ENCODE measurements at places on chromosomes 6 and 20.

DNA sequence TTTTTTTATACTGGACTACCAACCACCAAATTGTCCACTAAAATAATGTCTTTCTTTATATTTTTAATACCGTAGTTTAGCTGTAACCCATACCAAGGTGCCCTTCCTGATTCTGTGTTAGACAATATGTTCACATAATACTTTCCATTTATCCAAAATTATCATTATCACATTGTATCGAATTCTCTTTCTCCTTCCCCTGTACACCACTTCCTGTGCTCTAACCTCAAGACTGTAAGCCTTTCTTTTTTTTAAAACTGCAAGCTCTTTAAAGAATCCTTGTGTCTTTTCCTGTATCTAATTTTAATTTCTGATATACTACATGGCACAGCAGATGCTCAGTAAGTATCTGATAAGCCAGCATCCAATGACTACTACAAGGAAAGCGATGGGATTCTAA is 917.5 kb downstream of the EYS start:
- H3K27me3 ChIP-seq: no peaks in the 10 kb centered on the region
- no peak overlapping the region for H3K27ac ChIP-seq
- DNase-seq: no peak

DNA sequence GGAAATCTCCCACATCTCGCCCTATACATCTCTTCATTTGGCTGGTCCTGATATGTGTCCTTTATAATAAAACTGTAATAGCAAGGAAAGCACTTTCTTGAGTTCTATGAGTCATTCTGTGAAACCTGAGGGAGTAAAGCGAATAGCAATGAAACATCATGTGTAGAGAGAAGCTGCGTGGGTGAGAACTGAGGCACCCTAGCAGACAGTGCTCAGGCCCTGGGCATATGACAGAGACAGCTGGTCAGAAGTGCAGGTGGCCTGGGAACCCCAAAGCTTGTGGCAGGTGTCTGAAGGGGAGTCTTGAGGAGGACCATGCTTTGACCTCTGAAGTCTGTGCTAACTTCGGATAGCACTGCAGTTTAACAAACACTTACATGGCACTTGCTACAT is 1.3 kb upstream of the BLOC1S5 start:
- H3K36me3 ChIP-seq: peaks cover 2% of the 10 kb centered on the region
- H3K27me3 ChIP-seq: no peaks in the 10 kb centered on the region
- H3K4me1 ChIP-seq: peaks cover 17% of the 10 kb centered on the region
- peak overlapping the region; percentile 95 for H3K27ac ChIP-seq

GRCh38 chr20:23277316-23277715 is 73.3 kb upstream of the NXT1 start:
- H3K27ac ChIP-seq: no peak overlapping the region
- H3K36me3 ChIP-seq: no peaks in the 10 kb centered on the region
- no peak overlapping the region for H3K4me3 ChIP-seq
- H3K4me1 ChIP-seq: no peaks in the 10 kb centered on the region

DNA sequence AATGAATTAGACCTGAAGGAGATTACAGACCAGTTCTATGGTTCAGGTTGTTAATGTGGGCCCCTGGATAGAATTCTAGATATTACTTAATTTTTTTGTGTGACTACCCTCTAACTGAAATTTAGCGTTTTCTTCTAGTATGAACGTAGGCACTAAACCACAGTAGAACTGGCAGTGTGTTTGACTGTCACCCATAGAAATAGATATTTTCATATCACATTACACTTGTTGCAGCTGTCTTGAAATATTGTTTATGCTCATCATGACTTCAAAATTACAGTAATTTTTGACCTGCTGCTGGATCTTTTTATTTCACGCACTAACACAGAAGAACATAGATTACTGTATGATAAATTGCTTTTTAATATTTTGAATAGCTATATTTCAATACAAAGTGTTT is 31.6 kb downstream of the E2F3 start:
- peaks cover 11% of the 10 kb centered on the region for H3K4me1 ChIP-seq
- H3K4me3 ChIP-seq: no peak overlapping the region
- peaks cover 30% of the 10 kb centered on the region for H3K36me3 ChIP-seq

- DNase-seq: no peak
- no peak overlapping the region for H3K4me3 ChIP-seq
- H3K27ac ChIP-seq: no peak overlapping the region
- H3K27me3 ChIP-seq: peaks cover 12% of the 10 kb centered on the region
Measured at GRCh38 chr6:3748208-3749066, 3.1 kb downstream of the PXDC1 start.

Measured in naive thymus-derived CD8-positive, alpha-beta T cell (primary cell).